ENCODE measurements at places on chromosomes 2 and 18. TPM values are rescaled to one million over a fixed set of nuclear protein-coding genes. Genes with fewer than 3 reads are reported as not detected.
A peak's percentile ranks its signal among the peaks of the same experiment; 100 is the strongest.

C2orf81 gene
- 0.33 TPM for total RNA-seq

DRC1 gene
- total RNA-seq = not detected

RFTN2 gene
- 1.3 TPM for total RNA-seq

GRCh38 chr2:106316915-106317314 is 122.8 kb upstream of the UXS1 start:
- H3K4me1 ChIP-seq = no peaks in the 10 kb centered on the region
- no peaks in the 10 kb centered on the region for H3K27me3 ChIP-seq

DNA sequence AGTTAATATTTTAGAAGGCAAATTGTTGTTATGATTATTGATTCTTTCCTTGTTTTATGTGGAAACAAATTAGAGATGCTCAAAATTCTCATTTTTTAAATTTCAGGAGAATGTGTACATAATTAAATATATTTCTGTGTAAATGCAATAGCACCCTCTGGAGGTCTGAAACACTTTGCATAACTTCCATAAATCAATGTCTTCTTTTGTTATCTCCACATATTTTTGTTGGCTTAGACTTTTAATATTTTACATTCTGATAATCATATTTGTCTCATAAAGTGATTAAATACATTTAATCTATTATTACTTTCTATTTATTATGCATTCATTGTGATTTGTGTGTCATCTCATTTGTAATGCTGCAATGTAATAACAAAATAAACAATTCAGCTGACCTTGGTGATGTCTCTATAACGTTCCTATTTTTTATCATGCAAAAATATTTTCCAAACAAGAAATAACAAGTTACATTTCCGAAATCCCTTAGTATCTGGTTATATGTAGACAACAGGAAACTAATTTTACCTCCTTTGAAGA is 201.8 kb upstream of the GALNT5 start:
- no peak overlapping the region for H3K27ac ChIP-seq
- no peak overlapping the region for H3K4me3 ChIP-seq
- no peaks in the 10 kb centered on the region for H3K36me3 ChIP-seq

- H3K27me3 ChIP-seq = no peaks in the 10 kb centered on the region
- no peaks in the 10 kb centered on the region for H3K36me3 ChIP-seq
- peak; percentile 56 for DNase-seq
- H3K4me3 ChIP-seq = peak overlapping the region; percentile 78
Measured at GRCh38 chr2:55616551-55617174, 759 bp downstream of the PPP4R3B start.

ZBTB7C gene
- total RNA-seq = 2.3 TPM

GRCh38 chr2:61044636-61045035 is 21.0 kb upstream of the SANBR start:
- no peak overlapping the region for H3K4me3 ChIP-seq
- H3K4me1 ChIP-seq = peaks cover 36% of the 10 kb centered on the region
- no peaks in the 10 kb centered on the region for H3K27me3 ChIP-seq
- no peaks in the 10 kb centered on the region for H3K36me3 ChIP-seq
- no peak overlapping the region for H3K27ac ChIP-seq

- DNase-seq = peak; percentile 48
- H3K4me1 ChIP-seq = peaks cover 22% of the 10 kb centered on the region
- no peaks in the 10 kb centered on the region for H3K27me3 ChIP-seq
- H3K4me3 ChIP-seq = no peak overlapping the region
- H3K27ac ChIP-seq = peak overlapping the region; percentile 88
- no peaks in the 10 kb centered on the region for H3K36me3 ChIP-seq
Measured at GRCh38 chr2:121707920-121708361, 28.7 kb downstream of the NIFK start.

DNA sequence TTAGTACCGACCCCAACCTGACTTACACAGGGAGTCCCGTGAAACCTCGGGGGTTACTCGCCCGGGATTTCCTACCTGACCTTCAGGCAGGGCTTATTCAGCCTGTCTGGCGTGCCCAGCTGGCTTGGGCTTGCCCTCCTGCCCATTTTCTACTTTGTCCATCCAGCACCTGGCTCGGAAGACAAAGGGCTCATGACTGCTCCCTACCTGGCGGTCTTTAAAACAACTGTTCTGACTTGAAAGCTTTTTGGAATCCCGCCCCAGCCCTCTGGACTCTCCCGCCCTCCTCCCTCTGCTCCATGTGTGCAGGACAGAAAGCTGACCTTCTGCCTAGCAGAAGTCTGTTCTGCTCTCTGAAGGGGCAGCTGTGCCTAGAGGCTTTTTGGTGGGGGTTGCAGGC is 43.1 kb downstream of the ACKR3 start:
- no peaks in the 10 kb centered on the region for H3K36me3 ChIP-seq
- DNase-seq = peak; percentile 81
- peaks cover 25% of the 10 kb centered on the region for H3K4me1 ChIP-seq
- H3K4me3 ChIP-seq = no peak overlapping the region
- no peak overlapping the region for H3K27ac ChIP-seq
